Activated T-helper 1 cell treated with anti-CD3 and anti-CD28 coated beads, Interleukin-2, amount 50 U/mL, for 16 hours (primary cell): ENCODE measurements at places on chromosomes 3 and 15.

GRCh38 chr3:127419182-127419581 lies 131.3 kb upstream of the PRR20G start:
- DNase-seq, result no peak

- DNase-seq, result no peak
Measured at GRCh38 chr3:52195823-52196331, 2.1 kb upstream of the ALAS1 start.

DNA sequence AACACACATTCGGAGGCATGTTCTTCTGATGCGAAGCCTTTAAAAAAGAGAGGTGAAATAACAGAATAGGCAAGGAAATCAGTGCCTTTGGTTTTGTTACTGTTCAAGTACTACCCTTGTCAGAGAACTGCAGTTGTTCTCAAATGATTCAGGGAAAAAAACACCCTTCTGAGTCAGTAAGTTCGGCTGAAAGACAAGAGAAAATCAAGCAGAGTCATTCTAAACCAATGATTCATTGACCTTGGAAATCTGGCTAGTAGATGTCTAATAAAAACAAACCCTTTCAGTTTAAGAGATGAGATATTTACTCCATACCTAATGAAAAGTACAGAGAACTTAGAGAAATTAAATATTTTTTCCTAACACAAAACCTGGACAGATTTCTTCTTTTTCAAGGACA lies 72.7 kb upstream of the ABI3BP start:
- no peak for DNase-seq

GRCh38 chr3:37726525-37727290 lies 135.0 kb upstream of the CTDSPL start:
- DNase-seq, result no peak

- peak; percentile 12 for DNase-seq
Measured at GRCh38 chr3:15557511-15557946, 36.0 kb upstream of the COLQ start.

- DNase-seq, result no peak
Measured at GRCh38 chr3:129358772-129359371, 69.6 kb downstream of the EFCAB12 start.

GRCh38 chr15:53323191-53323590 lies 436.3 kb downstream of the WDR72 start:
- no peak for DNase-seq

- no peak for DNase-seq
Measured at GRCh38 chr3:67864587-67865183, 210.3 kb upstream of the SUCLG2 start.

GRCh38 chr15:39361497-39361896 lies 219.4 kb upstream of the THBS1 start:
- DNase-seq, result no peak

DNA sequence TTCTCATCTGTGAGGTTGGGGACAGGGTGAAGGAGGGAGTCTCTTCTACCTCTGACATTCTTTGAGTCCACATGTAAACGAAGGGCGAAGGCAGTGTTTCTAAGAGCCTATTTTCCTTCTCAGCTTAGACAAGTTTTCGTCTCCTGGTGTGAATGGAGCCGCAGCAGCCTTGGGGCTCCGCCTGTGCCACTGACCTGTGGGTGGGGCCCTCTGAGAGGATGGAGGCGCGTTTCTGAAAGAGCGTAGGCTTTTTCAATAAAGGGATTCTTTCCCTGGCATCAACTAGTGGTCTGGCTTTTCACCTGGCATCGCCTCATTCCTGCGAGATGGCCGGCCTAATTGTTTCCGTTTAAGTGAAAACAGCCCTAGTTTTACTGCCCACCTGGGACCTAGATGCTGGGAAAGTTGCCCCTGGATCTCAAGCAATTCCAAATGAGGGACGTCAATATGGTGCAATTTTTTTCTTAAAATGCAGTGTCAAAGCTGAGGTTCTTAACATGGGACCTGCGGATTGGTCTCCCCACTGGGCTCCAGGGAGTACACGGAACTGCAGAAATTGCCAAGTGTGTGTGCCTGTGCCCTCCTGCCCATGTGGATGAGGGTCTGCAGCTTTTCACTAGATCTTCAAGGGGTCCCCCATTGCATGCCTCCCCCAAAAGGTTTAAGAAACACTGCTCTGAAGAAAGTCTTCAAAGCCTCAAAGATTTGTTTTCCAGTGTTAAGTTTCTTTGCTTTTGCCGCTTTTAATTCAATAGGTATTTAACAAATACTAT lies 958 bp downstream of the GLDN start:
- no peak for DNase-seq

GRCh38 chr3:175346573-175347356 lies 487.6 kb downstream of the NAALADL2 start:
- no peak for DNase-seq

- DNase-seq, result no peak
Measured at GRCh38 chr15:51382787-51383186, 41.3 kb downstream of the GLDN start.

DNA sequence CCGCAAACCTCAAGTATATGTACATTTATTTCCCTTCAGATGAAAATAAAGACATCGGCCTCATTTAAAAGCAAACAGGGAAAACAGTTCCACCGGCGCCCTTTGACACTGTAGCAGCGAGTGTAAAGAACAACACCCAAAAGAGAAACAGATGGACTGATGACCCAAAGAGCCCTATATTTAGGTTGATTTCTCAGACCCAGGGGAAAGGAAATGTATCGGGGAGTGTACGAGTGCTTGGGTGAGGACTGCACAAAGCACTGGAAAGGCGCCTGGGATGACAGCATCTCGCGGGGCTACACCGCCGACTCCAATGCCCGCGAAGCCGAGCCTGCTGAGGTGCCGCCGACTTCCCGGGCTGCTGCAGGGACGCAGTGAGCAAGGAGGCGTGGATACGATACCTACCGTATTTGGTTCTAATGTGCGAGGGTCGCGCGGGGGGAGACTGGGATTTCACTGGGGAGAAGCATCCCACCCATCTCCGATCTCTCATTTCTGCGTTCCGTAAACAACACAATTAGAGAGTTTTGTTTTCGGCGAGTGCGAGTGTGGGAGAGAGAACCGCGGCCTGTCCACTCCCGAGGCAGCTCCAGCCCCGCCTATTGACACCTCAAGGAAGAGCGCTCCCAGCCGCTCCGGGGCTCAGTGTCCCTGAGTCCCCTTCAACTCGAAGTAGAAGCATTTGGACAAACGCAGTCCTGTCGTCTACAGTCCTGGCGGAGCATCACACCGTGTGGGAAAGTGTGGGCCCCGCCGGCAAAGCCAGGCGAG lies 2.0 kb downstream of the MECOM start:
- DNase-seq, result no peak

DNA sequence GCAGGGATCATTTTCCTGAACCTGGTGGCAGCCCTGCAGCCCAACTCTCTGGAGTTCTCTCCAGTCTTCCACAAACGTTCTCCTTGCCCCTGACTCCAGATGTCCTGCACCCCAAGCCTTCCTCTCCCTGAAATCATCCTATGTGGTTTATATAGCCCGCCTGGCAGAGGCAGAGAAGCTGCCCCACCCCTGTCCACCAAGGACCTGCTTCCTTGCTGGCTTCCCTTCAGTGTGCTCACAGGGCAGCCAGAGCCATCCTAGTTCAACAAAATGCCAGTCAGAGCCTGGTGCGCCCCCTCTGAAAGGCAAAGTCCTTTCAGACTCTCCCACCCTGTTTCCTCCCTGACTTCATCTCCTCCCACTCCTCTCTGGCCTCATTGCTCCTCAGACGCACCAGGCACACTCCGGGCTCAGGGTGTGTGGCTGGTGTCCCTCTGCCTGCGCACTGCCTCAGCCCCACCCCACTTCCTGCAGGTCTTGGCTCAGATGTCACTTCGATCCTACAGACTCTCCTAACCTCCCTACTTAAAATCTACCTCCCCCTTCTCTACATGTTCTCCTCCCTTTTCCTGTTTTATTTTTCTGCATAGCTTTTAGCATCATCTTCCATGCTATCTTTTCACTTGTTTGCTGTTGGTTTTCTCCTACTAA lies 5.9 kb downstream of the KBTBD13 start:
- no peak for DNase-seq

DNA sequence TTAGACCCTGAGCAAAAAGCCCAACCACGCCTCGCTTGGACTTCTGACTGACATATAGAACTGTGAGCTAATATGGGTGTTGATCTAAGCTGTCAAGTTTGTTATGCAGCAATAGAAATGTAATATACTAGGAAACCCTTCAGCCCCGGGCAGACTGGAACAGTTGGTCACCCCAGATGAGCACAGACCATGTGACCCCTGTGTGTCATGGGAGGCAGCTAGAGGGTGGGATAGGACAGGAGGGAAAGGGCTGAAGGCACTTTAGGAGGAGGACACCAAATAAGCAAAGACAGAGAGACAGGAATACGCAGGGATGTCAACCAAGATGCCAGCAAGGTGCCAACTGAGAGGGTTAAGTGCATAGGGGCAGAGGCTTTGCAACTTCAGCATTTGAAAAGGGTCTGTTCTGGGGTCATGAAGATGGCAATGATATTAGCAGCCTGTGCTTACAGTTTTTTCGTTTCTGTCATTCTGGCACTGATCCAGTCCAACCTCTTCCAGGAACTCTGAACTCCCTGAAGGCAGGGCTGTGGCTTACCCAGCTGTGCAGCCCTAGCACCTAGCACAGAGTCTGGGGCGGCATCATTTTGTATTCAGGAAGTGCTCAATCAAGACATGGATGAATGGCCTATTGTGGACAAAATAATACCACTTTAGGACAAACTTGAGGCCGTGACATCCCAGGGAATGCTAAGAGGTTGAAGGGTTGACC lies 51.4 kb downstream of the HES1 start:
- no peak for DNase-seq

DNA sequence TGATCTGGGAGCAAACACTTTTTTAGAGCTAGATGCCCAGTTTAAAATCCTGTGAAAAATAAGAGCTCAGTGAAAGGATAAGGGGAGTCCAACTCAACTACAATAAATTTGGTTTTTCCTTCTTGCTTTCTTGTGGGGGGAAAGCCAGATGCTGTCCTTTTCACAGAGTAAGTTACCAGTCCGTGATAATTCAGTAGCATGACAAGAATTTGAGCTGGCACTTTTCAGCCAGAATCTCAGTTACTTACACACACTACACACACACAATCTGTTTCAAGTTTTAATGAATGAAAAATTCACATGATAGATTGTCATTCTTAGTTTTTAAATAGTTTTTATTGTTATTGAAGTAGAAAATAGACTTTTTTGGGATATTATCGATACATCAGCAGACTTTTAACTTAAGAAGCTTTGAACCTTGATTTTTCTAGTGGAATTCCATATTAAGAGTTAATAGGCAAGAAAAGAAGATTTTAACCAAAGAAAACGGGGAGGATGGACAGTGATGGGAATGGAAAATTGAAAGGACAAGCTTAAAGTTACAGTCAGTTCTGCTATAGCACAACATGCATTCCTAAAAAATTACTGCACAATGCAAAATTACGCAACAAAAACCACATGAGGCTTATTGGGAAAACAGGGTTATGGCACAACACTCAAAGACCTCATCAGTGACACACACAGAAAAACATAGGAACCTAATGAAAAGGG lies 47.0 kb downstream of the PSMD6 start:
- no peak for DNase-seq

- DNase-seq, result no peak
Measured at GRCh38 chr15:99712415-99712814, 20.8 kb downstream of the LYSMD4 start.

DNA sequence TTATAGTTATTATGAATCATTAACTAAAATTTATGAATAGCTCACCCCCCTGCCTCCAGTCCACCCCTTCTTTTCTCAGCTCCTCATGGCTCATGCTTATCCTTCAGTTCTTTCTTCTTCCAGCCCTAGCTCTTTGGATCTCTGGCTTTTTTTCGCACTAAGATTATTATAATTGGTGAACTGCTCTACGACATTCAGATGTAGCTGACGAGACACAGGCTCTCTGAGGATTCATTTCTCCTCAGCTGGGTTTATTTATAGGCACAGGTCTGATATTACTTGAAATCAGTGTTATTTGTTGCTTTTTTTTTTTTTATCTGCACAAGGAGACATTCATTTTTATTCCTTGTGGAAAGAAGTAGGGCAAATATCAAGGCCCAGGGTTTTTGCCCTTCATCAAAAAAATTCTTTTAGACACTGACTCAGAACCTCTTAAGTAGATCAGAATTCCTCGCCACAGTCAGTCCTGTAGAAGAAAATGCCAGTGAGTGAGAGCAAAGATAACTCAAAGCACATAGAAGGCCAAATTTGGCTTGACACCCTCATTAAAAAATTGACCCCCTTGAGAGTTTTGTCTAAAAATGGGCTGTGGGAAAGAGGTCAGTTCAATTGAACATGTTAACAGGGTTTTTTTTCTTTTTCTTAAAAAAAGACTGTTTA lies 106.6 kb downstream of the MYH15 start:
- no peak for DNase-seq

- DNase-seq, result no peak
Measured at GRCh38 chr15:36579792-36580431, 486 bp downstream of the CDIN1 start.

DNA sequence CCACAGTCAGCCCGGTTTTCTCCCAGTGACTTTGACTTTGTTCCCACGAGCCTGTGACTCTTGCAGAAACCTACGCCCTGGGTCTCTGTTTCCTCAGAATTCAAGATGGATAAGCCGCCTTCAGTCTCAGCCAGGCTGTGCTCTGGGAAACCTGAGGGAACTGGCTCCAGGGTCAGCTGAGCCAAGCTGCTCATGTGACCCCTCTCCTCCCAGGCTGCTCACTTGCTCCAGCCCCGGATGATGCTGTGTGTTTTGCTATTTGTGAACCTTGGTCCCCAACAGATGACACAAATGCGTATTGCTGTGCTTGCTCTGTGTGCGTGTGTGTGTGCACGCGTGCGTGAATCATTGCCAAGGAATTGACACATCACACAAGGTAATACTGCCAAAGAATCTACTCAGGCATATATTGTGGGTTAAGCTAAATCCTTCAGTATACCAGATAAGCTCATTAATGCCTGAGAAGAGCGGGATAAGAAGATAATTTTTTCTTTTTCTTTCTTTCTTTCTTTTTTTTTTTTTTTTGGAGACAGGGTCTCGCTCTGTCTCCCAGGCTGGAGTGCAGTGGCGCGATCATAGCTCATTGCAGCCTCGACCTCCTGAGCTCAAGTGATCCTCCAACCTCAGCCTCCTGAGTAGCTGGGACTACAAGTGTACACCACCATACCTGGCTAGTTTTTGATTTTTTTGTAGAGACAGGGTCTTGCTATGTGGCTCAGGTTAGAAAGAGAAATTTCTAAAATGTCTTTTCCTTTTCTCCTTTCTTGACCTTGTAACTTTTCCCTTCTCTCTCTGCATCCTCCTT lies 29.2 kb upstream of the UMPS start:
- DNase-seq, result no peak

DNA sequence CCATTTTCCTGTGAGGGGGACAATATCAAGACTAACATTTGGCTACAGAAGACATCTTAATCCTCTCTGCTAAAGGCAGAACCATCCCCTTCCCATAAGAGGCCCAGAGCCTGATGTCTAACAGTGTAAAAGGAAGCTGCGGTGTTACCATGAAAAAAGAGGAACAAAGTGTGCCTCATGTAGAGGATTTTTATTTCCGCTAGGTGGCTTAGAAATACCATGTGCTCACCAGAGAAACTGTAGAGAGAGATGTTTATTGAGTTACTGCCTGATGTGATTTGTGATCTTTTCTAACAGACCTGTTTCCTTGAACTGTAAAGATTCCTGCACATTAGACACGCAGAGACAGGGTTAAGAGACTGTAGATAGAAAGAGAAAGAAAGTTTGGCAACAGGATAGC lies 22.0 kb downstream of the OR5H15 start:
- DNase-seq, result no peak
